ENCODE measurements at places on chromosomes 4 and X.

DNA sequence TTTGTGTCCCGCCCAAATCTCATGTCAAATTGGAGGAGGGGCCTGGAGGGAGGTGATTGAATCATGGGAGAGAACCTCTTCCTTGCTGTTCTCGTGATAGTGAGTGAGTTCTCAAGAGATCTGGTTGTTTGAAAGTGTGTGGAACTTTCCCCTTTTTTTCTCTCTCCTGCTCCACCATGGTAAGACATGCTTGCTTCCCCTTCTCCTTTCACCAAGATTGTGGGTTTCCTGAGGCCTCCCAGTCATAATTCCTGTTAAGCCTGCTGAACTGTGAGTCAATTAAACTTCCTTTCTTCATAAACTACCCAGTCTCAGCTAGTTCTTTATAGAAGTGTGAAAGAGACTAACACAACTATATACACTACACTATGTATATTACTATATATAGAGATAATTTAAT lies 697.8 kb upstream of the HS3ST1 start:
- DNase-seq: no peak

GRCh38 chr4:102614801-102615200 lies 113.6 kb downstream of the NFKB1 start:
- peak; percentile 76 for DNase-seq

DNA sequence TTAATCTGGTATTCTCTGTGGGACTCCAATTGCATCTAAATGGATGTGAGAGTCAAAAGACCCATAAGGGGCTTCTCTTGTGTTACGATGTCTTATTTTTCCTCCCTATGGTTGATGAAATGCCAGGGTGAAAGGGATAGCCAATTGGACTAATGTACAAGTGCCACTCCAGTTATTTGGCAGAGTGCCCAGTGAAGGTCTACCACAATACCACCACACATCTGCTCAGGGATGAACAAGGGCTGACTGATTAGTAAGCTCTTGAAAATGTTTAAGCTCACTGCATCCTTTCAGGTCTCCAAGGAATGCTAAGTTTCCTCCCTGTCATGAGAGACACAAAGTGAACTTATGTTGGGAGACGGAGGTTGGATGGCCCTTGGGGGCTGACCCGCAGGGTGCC lies 57.8 kb downstream of the HEPH start:
- DNase-seq: no peak

DNA sequence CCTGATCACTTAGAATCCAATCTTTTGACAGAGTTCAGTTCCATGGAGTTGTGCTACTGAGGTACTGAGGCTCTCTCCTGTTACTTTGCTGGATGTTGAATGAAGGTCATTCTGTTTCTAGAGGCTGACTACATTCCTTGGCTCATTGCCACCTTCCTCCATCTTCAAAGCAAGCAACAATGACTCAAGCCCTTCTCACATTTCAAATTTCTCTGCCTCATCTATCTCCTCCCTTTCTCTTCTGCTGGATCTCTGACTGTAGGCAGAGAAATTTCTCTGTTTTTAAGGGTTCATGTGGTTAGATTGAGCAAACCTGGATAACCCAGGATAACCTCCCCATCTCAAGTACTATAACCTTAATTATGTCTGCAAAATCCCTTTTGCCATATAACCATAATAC lies 775.4 kb downstream of the STPG2 start:
- no peak for DNase-seq

DNA sequence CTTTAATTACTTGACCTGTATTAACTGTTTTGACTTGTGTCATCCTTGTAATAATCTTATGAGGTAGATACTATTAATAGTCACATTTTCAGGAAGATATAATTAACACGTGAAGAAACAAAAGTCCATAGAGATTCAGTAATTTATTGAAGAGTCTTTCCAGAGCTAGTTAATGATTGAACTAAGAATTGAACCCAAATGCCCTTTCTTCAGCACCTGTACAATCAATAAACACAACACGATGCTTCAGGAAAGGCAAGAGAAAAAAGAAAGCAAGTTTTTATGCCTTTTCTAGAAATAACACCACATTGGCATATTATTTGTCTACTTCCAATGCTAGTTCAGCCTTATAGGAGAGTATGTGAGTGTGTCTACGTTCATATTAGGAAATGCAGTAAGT lies 399.6 kb downstream of the NAF1 start:
- DNase-seq: no peak

DNA sequence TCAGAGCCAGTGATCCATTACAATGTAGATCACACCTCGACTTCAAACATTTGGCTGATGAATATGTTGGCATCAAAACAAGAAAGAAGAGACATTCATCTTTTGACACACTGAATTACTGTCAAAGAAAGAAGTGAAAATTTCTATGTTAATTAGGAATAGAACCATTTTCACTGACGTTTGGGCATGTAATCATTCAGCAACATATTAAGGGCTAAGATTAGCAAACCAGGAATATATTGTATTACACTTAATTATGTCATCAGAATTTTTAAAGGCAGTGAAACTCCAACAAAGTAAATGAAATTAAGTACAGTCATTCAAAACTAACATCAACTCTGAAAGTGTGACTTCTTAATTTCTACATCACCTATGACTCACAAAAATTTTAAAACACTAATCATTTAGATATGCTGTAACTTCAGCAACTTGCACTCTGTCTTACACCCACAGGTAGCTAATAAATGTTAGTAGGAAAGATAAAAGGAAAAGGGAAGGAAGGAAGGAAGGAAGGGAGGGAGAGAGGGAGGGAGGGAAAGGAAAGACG lies 1.4 kb upstream of the SMR3A start:
- no peak for DNase-seq

- DNase-seq: no peak
Measured at GRCh38 chrX:155997436-155997835, at the start of gene IL9R. TSS of gene IL9R (plus strand) at chrX:155997696. CDS start at chrX:155997760, 64 bp downstream.

DNA sequence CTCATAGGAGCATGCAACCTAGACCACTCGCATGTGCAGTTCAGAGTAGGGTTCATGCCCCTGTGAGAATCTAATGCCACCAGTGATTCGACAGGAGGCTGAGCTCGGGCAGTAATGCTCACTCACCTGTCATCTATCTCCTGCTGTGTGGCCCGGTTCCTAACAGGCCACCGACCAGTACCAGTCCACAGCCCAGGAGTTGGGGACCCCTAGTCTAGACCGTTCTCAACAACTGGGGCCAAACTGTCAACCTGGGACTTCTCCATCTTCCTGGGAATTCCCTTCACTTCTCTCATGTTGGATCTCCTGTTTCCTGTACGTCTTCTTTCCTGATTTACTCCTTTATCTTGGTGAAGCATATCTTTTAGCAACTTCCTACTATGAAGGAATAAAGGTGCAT lies 79.4 kb upstream of the HELT start:
- no peak for DNase-seq

DNA sequence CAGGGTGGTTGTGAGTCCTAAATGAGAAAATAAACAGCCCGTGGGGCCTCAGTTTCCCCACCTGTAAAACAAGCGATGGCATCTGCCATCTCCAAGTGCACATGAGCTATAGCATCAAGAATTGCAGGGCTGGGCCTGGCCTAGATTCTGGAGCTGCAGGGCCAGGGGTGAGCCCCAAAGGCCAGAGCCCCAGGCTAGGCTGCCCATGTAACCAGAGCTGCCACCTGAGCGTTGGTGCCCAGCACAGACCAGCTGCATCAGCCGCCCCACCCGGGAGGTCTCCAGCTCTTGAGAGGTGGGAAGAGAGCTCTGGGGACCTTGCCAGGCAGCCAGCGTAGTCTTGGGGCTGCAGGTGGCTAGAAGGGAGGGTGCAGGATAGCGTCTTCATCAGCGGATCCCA lies 27.0 kb upstream of the GPR78 start:
- DNase-seq: no peak

DNA sequence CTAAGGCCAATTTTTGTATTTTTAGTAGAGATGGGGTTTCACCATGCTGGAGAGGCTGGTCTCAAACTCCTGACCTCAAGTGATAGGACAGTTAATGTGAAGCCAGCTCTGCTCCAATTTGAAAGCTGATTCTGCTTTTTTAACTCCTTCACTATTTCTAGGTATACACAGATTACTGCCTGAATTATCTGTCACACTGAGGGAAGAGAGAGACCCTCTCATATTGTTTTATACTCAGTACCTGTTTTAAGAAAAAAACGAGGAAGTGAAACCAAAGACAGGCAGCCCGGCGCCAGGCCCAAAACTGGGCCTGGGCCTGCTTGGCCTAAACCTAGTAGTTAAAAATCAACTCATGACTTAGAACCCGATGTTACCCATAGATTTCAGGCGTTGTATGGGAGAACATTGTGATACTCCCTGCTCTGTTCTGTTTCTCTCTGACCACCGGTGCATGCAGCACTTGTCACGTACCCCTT lies 1601.5 kb upstream of the PCDH10 start:
- DNase-seq: no peak

- no peak for DNase-seq
Measured at GRCh38 chr4:167100120-167100519, 134.2 kb downstream of the SPOCK3 start.

DNA sequence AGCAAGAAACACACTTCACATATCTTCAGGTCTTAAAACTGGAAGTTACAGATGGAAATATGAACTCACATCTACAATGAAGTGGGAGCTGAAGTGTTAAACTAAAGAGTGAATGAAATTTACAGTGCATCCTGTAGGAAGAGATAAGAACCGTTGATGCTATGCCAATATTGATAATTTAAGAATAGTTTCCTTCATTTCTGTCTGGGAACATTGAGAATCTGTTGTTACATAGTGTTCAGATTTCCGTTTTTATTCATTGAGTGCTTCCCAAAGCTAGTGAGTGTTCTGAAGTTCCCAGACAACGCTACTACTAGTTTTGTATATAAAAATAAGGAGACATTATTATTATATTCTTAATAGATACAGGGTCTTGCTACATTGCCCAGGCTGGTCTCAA lies 52.3 kb downstream of the UBE2K start:
- no peak for DNase-seq

DNA sequence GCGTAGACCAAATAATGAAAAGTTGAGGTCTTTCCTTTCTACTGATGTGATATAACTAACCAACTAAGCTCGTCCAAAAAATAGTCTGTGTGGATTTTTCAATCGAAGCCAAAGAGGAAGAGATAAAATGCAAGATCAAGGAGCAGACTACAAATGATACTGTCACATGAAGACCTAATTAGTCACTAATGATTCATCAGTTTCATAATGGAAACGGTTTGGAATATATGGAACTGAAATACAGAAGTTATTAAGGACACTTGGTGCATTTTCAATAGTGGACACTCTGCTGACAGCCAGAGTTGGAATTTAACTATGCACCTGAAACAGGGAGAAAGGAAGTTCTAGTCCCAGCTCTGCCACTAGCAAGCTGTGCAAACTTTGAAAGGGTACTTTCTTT lies 119.8 kb downstream of the GUCY2F start:
- no peak for DNase-seq

DNA sequence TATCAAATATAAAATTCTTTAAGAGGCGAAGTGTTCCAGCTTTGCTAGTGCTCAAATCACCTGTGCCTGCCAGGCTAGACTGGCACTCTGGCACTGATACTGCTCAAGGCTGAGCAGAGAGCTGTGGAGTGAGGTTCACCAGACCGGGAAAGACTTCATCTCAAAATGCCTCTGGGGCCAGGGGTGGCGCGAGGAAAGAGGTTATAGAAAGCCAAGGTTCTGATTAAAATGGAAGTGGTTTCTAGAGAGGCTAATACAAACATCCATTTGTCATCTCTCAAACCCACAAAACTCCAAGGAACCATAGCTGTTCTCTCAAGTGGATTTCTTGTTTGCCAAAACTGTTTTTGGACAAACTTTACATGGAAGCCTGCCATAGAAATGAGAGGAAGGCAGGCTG lies 41.5 kb downstream of the F11 start:
- no peak for DNase-seq

GRCh38 chr4:122900314-122900713 lies 22.1 kb downstream of the NUDT6 start:
- DNase-seq: no peak

GRCh38 chr4:99574530-99575324 lies at the start of gene MTTP:
TSS of gene MTTP (plus strand) at chr4:99574824. CDS start at chr4:99574910, 86 bp downstream.
- no peak for DNase-seq

DNA sequence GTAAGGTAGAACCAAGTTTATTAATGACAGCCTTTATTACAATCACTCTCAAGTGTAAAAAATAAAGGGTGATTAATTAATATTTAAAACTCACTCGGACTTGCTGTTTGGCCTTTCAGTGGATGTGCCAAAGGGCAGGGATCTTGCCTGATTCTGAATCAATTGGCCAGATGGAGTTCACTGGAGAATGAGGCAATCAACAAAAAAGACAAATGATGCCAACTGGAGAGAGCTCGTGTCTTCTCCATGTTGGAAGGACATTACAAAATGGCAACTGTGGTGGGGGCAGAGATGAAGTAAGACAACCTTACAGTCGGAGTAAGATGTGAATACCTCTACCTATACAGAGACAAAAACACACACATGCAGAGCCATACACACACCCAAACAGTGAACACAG lies 188.0 kb downstream of the TSPAN5 start:
- no peak for DNase-seq

DNA sequence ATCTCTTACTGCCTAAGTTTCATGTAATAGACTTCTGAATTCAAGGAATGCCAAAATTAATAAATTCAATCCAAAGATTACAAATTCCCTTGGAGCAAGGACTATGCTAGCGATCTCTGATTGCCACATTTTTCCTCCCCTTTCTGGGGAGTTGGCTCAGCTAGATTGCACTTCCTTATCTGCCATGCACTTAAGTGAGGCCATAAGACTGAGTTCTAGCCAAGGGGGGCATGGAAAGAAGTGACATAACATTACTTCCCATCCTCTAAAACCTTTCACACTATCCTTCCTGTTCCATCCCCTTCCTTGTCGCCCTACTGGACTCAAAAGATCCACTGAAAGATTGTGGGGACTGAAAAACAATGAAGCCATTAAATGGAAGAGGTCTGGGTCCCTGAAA lies 53.8 kb upstream of the TXK start:
- no peak for DNase-seq

DNA sequence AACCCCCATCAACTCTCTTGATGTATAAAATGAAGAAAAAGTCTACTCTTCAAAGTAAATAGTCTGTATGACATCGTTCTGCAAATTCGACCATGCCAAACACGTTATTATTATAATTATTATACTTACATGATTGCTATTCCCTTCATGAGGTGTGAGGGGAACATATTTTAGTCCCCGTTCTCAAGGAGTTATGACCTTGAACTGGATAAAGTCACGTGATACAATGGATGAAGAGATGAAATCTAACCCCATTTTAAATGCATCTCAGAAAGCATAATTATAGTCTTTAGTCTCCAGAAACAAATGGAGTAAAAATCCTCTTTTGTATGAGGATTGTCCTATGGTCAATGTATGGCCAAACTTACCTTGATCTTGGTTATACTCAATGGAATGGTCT lies 250.3 kb downstream of the HS3ST1 start:
- no peak for DNase-seq

DNA sequence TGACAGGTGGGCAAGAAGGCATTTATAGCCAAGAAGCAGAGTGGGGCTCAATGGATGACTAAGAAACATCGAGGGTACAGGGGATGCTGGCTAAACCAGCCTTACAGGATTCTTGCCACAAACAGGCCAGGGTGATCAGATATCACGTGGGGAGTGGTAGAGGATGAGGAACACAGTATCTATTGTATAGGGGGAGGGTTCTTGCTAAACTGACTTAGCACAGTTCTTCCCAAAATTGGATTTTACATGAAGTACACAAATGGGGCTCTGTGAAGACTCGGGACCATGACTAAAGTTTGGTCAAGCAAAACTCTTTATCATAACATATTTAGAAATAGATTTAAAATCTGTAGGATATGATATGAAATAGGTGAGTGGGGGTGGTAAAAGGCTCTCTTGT lies 144.0 kb upstream of the ATOH1 start:
- no peak for DNase-seq

GRCh38 chr4:38310446-38311043 lies 350.3 kb downstream of the PTTG2 start:
- peak; percentile 88 for DNase-seq

GRCh38 chrX:38578167-38578566 lies 16.8 kb downstream of the TSPAN7 start:
- DNase-seq: no peak
